ENCODE measurements at places on chromosomes 13 and 19.

- DNase-seq, result no peak
Observed at GRCh38 chr19:6743066-6743465, 3.6 kb downstream of the TRIP10 start.

- DNase-seq, result no peak
Observed at GRCh38 chr13:68107667-68108066, 877.5 kb upstream of the PCDH9 start.

GRCh38 chr19:4375164-4376027, 25.0 kb downstream of the SH3GL1 start:
- no peak for DNase-seq

GRCh38 chr19:17487284-17488121, 17.2 kb downstream of the SLC27A1 start:
- DNase-seq, result no peak

DNA sequence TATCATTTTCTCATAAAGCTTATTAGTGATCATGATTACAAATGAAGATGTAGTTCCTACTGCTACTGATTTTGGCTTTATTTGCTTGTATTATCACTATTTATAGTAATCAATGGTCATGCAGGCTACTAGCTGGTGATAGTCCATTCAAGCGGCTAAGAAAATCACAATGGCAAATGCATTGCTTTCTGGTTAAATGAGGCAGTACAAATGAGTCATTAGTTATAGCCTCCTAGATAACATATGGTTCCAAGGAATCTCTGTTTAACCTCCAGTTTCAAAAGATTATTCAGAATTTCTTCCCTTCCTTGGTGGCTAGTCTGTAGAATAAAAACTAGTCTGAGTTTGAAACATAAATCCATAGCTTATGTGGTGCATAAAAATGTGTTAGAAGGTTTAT, 141.3 kb upstream of the HTR2A start:
- DNase-seq, result no peak

GRCh38 chr13:110885966-110886869, 28.7 kb downstream of the ANKRD10 start:
- DNase-seq, result no peak

DNA sequence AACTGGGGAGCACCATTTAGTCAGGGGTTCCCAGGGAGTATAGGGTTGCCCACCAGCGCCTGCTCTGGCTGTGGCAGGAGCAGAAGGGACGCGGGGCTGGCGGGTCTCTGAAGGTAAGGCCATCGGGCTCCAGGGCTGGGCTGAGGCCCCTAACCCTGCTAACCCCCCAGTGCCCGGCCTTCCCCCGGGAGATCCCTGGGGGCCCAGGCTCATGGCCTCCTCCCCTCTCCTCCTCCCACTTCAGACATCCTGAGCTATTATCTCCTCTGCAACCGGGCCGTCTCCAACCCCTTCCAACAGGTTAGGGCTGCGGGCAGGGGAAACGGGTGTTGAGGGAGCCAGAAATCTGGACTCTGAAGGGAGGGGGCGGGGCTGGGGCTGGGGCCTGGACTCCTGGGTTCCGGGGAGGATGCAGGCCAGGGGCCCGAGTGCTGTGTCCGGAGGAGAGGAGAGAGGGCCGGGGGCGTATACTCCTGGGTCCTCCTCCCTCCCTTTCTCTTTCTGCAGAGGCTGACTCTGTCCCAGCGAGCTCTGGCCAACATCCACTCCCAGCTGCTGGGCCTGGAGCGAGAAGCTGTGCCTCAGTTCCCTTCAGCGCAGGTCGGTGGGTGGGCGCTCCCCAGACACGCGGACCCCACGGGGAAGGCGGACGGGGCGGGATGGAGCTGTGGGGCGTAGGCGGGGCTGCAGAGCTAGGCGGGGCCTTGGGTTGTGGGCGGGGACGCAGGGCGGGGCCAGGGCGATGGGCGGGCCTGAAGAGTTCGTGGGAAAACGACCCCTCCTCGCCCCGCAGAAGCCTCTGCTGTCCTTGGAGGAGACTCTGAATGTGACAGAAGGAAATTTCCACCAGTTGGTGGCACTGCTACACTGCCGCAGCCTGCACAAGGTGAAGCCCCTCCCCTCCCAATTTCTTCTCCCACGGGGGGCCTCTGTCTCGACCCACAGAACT, 15.3 kb downstream of the TTYH1 start:
- DNase-seq, result no peak

- no peak for DNase-seq
Observed at GRCh38 chr13:106918557-106918860, 350.6 kb upstream of the ARGLU1 start.

DNA sequence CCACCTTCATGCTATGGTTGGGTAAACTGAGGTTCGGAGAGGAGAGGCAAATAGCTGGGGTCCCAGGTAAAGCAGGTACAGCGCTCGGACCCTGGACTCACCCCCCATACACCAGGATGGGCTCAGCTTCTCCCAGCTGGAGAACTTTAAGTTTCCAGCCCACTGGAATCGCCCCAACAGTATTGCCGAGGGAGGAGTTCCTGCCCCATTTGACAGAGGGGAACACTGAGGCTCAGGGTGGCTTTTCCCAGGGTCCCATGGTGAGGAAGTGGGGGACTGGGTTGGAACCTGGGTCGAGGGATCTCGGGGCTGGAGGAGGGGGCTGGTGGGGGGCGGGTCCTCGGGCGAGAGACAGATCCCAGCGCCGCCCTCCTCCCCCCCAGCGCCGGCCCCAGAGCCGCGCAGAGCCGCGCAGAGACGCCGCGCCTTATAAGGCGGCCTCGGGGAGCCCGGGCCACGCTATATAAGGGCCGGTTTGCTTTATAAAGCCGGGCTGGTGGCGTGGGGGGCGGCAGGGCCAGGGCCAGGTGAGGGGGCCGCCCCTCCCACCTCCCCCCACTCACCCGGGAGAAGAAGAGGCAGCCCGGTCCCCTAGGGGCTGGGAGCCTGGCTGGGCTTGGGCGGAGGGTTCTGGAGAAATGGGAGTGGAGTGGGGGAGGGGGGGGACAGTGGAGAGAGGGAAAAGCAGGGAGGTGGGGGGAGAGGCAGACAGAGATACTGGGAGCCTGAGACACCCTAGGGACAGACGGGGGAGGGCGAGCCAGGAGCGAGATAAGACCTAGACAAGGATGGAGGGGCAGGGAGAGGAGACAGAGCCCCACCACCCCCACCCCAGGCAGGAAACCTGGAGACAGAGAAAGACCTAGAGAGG, 1.1 kb downstream of the CNN1 start:
- no peak for DNase-seq

DNA sequence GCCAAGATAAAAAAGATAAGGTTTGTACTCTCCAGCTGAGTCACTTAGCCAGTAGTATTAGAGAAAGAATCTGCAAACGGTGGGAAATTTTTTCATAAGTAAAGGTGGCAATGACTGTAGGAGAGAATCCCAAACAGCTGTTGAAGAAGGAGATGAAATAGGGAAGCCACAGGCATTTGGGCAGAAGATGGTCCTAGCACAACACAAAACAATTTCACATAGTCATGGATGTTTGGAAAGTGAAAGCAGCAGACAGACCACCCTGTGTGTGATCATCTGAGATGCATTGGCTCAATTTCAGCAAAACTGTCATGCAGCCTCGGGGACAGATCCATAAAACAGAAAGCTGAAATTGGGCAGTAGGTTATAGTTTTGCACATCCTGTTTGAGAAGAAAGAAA, 2832.4 kb downstream of the PCDH9 start:
- no peak for DNase-seq

DNA sequence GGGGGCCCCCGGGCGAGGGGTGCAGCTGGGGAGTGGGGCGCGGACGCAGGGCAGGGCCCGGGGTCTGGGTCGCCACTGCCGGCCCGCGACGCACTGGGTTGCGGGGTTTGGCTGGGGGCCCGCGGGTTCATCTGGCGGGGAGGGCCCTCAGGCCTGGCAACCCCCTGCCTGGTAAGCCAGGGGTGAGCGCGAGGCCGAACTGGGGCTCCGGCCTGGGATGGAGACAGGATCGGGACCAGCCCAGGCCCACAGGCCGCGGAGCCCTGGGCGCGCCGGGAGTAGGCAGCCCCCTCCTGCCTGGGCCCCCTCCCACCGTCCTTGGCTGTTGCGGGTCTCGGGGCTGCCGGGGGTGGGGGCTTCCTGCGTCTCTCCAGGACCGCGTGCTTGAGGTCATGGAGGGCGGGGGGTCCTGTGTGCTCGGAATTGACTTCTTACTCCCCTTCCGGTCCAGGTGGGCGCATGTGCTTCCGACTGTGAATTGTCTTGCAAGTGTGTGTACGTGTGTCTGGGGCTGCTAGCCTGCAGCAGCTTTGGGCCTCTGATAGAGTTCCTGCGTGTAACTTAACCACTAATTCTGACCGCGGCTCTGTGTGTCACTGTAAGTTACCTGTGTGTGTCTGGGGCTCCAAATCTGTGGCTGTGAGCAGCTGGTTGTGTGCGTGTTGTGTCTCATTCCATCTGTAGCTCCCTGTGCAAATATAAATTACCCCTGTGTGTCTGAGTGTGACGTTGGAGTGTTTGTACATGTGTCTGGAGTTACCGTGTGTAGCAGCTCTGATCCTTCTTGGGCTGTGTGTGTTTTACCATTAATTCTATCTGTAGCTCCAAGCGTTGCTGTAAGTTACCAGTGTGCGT, 751 bp downstream of the GRAMD1A start:
- peak; percentile 12 for DNase-seq

- no peak for DNase-seq
Observed at GRCh38 chr19:32864318-32865007, 5.1 kb downstream of the SLC7A9 start.

GRCh38 chr13:40572961-40573360, 93.5 kb downstream of the FOXO1 start:
- DNase-seq, result no peak

DNA sequence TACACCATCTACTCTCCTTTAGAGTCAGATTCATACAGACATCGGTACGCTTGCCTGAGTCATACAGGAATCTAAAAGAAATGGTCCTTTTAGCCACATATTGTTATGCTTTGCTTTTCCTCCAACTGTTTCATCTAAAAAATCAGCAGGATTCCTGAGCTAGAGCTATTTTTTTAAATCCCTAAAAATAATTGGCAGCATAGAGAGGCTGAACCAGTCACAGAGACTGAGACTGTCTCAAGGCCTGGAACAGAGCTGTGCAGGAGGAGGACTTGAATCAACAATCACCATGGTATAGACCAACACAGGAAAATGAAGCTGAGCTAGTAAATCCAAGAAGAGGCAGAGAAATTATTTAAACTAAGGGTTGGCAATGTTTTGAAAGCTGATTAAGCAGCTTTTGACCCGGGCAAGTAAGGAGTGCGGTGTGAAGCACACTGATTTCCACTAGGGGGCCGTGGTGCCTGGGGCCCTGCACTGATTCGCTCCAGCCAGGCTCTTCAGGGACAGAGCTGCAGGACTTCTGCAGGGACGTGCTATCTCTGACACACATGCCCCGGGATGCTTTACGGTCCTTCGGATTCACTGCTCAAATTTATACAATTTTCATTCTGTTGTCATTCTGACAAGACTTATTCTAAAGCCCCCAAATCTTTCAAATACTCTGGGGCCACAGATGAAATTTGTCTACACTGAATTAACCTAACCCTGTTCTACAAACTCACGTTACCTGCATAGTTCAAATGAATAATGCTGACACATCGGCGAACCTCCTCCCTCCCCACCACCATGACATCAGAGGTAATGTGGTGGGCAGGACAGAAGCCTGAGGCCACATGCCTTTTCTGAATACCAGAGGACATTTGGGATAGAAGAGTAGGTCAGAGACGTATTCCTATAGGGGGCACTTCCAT, 87.6 kb upstream of the SLC15A1 start:
- no peak for DNase-seq

GRCh38 chr13:74528734-74529513, 394.7 kb upstream of the KLF12 start:
- no peak for DNase-seq

DNA sequence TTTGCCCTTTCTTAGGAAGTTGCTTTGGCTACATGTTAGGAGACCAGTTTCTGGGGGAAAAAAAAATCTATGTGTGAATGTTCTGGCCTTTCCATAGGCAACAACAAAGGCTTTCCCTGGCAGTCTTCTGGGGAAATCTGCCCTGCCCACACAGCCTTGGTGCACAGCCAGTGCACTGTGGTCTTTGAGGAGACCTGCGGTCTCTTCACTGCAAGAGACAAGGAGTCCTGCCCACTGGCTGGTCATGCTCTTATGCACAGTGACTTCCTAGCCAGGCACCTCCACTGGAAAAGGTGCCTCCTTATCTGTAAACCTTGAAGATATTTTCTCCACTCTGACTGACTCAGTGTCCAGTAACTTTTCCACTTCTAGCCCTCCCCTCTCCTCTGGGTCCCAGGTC, 155.1 kb downstream of the SUCLA2 start:
- no peak for DNase-seq

- DNase-seq, result no peak
Observed at GRCh38 chr13:109166804-109167203, 537.4 kb downstream of the MYO16 start.

DNA sequence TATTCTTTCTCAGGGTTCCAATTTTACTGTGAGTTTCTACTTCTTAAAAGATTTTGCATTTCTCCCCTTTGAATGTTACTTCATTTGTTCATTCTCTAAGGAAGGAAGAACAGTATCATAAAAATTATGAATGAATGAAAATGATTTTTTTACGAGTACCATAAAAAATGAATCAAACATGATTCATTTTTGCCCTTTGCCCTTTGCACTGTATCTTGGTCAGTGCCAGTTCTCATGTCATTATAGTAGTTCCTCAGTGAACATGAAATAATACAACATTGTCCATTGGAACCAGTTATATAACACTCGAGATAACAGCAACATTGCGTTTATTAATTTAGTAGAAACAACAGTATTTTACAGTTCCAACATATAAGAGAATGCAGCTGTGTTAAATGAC, 28.8 kb downstream of the FLT1 start:
- DNase-seq, result no peak

DNA sequence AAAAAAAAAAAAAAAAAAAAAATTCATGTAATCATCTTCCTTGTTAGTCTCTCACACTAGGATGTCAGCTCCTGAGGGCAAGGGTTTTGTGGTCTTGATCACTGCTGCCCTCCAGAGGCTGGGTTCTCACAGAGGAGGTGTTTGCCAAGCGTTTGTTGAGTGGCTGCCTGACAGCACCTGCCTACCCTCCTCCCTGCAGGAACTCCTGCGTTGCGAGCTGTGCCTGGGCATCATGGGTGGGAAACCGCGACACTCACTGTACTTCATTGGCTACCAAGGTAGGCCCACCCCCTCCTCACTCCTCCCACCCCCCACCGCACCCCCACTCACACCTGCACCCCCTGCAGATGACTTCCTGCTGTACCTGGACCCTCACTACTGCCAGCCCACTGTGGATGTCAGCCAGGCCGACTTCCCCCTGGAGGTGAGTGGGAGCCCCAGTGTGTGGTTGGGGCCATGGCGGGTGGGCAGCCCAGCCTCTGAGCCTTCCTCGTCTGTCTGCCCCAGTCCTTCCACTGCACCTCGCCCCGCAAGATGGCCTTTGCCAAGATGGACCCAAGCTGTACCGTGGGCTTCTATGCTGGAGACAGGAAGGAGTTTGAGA, 8.1 kb downstream of the ATG4D start:
- no peak for DNase-seq
